ENCODE measurements at places on chromosomes 1 and 21. TPM values are rescaled to one million over a fixed set of nuclear protein-coding genes. Genes with fewer than 3 reads are reported as not detected.

The KRTAP21-2 gene
- total RNA-seq, result not detected

The XCL2 gene
- not detected for total RNA-seq

The CLDN19 gene
- total RNA-seq, result not detected

The CD5L gene
- not detected for total RNA-seq

The ANGPTL1 gene
- 23.9 TPM for total RNA-seq

The MAEL gene
- not detected for total RNA-seq

The RGS13 gene
- not detected for total RNA-seq

The LMOD1 gene
- total RNA-seq, result 39.5 TPM

The CYP4Z1 gene
- total RNA-seq, result 2.1 TPM

- no peak for DNase-seq
Measured at GRCh38 chr1:169105087-169105433, 1.4 kb upstream of the ATP1B1 start.

DNA sequence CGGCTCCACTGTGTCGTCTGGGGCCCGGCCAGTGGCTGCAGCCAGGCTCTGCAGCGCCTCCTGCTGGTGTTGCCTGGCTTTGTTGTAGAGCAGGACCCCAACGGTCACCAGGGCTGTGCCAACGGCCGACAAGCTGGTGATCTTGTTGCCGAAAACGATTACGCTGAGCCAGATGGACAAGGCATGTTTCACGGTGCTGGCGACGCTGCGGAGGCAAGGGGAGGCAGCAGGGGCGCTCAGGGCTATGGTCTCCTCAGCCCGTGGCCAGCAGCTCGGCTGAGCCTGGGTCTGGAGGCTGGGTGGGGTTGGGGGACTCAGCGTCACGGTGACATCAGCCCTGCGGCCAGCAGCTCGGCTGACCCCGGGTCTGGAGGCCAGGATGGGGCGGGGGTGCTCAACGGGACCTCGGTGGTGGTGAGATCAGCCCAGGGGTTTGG is 7.0 kb upstream of the CDK11B start:
- no peak for DNase-seq

DNA sequence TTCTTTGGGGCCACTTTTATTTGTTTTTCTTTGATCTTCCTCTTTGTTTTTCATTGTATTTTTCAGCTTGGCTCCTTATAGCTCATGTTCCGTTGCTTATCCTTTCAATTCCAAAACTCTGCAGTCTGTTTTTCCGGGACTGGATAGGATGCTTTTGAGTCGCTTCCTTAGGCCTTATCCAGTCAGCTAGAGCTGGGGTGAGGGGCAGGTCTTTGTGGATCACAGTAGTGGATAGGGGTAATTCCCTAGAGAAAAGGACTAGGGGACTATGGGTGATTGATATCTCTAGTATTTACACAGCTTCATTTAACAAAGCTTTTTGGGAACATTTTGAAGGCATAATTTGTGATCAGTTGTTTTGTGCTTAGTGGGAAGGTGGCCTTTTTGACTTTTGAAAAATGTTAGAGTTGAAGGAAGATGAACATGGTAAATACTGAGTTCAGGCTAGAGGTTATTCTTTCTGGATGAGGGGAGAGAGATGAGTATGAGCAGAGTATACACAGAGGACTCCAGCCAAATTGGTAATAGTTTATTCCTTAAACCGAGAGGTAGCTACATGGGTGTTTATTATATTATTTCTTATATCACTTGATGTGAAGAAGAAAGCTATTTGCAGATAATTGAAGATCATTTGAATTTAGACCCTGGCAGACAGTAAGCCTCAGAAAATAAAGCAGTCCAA is 22.5 kb downstream of the CEP350 start:
- no peak for DNase-seq

DNA sequence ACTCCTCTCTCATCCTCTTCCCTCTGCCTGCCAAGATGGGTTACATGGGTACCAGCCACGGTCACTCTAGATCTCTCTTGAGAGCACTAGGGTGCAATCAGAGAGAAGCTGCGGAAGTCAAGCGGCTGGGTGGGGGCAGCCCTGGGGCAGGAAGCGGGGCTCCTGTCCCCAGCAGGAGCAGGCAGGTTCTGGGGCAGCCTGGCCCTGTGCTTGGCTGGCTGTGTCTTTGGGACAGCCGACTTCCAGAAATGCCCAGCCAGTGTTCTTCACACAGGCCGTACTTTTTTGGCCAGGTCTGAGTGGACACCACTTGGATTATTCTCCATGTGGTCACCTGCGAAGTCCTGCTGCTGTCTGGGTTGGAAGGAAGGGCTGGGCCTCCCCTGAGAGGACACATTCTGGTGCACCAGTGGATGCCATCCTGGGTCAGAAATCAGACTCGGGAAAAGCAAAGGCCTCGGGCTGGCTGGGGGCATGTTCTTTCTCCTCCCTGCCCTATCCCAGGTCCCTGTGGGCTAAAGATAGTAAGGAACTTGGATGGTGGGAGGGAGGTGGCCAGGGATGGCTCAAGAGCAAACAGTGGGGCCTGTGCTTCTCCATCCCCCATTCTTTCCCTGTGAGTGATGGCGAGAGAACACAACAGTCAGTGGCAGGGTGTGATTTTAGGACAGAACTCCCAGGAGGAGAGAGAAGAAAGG is 93.7 kb downstream of the ITPKB start:
- no peak for DNase-seq

DNA sequence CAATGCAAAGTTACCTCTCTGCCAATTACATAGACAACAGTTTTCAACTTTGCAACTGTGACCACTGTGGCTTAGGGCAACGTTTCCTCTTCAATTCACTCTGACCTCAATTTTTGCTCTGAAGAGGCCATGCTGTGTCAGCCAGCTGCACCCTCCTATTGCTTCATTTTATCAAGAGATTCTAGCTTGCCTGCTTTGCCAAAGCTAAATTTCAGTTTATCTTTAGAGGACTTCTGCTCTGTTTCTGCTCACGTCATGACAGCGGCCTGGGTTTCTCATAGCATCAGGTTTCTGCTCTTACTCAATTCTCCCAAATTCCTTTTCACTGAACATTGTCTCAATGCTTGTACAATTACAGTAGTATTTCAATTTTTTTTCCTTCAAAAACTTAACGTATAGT is 154.6 kb downstream of the PLA2G4A start:
- no peak for DNase-seq

DNA sequence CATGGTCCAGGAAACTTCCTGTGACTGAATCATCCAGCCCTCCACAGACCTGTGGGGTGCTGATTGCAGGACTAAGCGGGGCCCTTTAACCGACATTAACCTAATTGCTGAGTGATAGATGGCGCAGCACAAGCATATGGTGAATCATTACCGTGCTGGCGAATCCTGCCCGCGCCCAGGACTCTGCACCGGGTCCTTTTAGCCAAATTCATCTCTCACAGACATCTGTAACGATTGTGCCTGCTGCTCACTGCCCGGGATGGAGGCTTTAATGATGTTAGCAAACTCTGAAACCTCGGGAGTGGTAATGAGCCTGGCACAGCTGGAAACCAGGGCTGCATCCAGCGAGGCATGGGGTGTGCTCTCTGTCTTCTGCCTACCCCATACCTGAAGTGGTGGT is 147.3 kb upstream of the CD34 start:
- DNase-seq, result no peak

DNA sequence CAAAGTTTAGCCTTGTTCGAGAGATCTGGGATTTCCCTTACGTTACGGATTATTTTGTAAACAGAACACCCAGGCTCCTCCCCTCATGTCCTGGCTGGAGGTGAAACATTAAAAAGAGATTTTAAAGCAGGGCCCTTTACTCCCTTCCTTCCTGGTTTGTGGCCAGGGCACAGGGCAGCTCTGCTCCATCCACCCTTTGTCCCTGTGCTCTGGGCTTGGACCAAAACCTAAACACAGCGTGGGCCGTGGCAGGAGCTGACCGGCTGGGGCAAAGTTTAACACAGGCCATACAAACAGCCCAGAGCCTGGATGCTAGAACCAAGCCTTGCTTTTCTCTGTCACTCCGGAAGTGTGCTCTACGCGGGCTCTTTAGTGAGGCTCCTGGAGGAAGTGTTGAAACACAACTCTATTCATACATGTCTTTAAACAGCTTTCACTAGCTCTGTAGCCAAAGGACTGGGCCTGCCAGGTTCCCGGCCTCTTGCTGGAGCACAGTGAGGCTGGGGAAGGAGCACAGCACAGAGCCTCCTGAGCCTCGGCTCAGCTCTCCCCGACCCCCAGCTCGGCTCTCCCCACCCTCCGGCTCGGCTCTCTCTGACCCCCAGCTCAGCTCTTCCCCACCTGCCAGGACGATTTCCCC is 84.7 kb downstream of the PDE9A start:
- DNase-seq, result no peak

GRCh38 chr1:170153417-170153816 is 7.7 kb downstream of the NTMT2 start:
- no peak for DNase-seq

GRCh38 chr1:239723776-239724367 is 337.5 kb downstream of the CHRM3 start:
- DNase-seq, result no peak

DNA sequence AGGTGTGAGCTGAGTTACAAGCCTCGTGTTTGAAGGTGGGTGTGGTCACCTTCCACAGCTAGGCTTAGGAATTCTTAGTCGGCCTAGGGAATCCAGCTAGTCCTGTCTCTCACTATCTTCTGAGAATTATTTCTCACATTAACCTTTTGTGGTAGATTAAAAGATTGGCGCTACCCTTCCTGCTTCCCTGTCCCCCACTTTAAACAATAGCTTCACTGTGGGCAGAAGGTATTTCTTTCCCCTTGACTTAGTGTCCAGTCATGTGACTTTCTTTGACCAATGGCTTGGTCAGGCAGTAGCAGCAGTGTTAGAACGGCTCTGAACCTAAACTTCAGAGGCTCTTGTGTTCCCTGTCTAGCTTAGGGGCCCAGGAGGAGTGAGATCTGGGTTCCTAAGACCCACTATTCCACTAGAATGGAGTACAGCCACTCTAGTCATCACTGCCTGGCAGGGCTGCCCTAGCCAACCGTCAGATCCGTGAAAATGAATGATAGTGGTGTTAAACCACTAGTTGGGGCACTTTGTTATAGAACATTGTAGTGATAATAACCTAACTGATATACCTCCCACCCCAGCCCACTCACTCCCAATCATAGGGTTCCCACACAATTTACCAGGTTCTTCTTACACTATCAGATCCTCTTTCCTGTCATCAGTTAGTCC is 13.9 kb upstream of the C1orf141 start:
- no peak for DNase-seq

DNA sequence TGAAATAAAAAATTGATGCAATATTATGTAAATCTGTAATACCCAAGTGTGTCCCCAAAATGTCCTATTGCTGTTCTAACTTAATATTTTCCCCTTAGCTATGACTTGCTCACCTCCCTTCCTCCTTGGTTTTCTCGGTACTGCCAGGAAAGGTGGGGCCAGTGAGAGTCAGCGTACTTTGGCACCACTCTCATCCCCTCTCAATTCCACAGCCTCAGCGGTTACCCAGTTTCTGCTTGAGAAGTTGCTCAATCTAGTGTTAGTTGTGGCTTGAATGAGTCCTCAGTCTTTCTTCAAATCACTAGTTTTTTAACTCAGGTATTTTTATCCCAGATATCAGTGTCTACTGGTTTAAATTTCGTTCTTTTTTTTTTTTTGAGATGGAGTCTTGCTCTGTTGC is 32.3 kb downstream of the BCAS2 start:
- no peak for DNase-seq

GRCh38 chr1:160210561-160210960 is 5.4 kb downstream of the PEA15 start:
- DNase-seq, result no peak

GRCh38 chr1:115251340-115251748 is 86.7 kb downstream of the NGF start:
- no peak for DNase-seq

- DNase-seq, result no peak
Measured at GRCh38 chr1:24951810-24952412, 21.8 kb upstream of the RUNX3 start.

- no peak for DNase-seq
Measured at GRCh38 chr1:195186544-195186943, 1421.7 kb downstream of the KCNT2 start.

DNA sequence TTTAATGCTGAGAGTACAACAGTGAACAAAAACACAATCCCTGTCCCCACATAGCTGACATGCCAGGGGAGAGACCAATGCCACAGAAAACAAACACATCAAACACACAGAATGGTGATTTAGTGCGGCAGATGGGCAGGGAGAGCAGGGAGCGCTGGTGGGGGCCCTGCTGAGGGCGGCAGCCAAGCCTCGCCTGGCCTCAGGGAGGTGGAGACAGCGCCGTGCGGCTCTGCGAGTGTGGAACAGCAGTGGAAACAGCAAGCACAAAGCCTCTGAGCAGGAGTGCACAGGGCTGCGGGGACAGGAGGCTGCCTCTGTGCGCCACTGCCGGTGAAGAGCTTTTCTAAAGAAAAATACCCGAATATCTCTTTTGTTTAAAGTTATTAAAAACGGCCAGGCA is 17.0 kb downstream of the MCM3AP start:
- no peak for DNase-seq

GRCh38 chr1:238916828-238917227 is 469.5 kb upstream of the CHRM3 start:
- no peak for DNase-seq

DNA sequence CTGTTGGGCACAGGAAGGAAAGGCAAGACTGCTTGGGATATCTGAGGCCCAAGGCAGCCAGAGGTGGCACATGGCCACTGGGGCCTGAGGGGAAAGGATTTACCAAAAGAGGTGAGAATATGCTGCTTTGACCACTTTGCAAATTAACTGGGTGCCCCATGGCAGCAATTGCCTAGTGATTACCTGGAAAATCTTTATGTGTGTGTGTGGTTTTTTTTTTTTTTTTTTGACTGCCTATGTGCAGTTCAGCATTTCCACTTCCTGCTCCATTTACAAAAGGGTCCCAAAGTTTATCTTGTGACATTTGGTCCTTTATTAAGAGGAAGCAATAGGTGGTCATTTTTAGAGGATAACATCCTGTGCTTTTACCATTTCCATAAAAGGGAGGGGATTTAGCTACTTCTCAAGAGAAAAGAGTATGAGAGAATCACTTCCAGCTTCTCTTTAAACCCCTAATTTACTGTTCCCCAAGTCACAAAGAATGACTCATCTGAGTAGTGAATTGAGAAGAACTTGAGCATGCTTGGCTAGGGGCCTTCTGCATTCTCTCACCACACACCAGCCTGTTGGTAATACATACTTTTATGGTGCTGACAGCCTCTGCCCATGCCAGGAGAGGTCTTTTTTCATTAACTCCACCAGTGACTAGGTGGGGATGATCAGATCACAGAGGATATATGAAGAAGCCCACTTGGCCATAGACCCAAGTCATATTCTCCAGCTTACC is 52.1 kb downstream of the SYDE2 start:
- DNase-seq, result no peak

GRCh38 chr1:32465578-32465933 is 684 bp downstream of the ZBTB8B start:
- DNase-seq, result no peak

GRCh38 chr1:151809985-151810556 is 4.9 kb upstream of the LINGO4 start:
- no peak for DNase-seq

DNA sequence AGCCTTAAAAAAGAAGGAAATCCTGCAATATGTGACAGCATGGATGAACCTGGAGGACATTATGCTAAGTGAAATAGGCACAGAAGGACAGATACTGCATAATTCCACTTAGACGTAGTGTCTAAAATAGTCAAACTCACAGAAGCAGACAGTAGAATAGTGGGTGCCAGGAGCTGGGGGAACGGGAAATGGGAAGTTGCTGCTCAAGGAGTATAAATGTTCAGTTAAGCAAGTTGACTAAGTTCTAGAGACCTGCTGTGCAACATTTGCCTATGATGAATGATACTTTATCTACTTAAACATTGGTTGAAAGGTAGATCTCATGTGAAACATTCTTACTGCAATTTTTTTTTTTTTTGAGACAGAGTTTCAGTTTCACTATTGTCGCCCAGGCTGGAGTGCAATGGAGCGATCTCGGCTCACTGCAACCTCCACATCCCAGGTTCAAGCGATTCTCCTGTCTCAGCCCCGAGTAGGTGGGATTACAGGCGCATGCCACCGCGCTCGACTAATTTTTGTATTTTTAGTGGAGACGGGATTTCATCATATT is 197.8 kb downstream of the HIVEP3 start:
- no peak for DNase-seq
